ENCODE measurements at places on chromosomes 3 and 15. TPM values are rescaled to one million over a fixed set of nuclear protein-coding genes. Genes with fewer than 3 reads are reported as not detected.

GRCh38 chr3:130956281-130956680, 62.4 kb downstream of the ATP2C1 start:
- no peaks in the 10 kb centered on the region for H3K27me3 ChIP-seq
- no peak overlapping the region for H3K4me3 ChIP-seq
- no peaks in the 10 kb centered on the region for H3K4me1 ChIP-seq
- no peak for DNase-seq
- no peaks in the 10 kb centered on the region for H3K36me3 ChIP-seq
- no peak overlapping the region for H3K27ac ChIP-seq

DNA sequence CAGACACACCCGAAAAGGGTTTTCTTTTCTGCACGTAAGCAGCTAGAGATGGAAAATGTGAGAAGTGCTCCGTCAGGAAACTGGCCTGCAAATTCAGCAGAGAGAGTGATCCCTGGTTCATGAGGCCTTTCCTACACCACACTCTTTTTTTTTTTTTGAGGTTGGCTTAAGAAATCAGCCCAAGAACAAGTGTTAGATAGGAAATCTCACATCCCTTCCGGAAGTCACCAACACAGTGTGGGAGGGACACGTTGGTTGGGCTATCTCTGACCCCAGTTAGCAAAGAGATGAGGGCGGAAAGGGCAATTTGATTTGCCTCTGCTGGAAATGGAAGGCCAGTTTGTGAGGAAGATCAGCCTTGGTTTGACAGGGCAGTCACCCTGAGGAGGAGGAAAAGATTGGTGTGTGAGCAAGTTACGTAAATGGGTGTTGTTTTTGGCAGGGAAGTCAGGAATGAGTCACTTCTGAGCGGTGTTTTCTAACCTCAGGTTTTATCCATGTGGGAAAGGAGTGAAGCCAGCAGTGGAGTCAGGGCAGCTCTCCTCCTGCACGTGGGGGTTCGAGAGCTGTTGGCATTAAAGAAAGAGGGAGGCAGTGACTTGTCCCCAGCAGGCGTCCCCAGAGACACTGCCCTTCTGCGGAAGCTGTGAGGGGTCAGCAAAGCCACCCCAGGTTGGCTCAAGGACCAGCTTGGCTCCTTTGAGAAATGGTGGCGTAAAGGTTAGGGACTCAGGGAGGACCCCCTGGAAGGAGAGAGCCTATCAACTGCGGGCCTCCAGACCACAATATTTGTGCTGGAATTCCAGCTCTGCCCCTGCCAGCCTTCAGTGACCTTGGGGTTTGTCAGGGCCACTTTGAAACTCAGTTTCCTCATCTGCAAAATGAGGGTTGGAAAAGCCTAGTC, 237.6 kb upstream of the BHLHE40 start:
- H3K36me3 ChIP-seq = no peaks in the 10 kb centered on the region
- DNase-seq = peak; percentile 77
- H3K4me1 ChIP-seq = peaks cover 5% of the 10 kb centered on the region
- no peak overlapping the region for H3K4me3 ChIP-seq
- no peaks in the 10 kb centered on the region for H3K27me3 ChIP-seq

DNA sequence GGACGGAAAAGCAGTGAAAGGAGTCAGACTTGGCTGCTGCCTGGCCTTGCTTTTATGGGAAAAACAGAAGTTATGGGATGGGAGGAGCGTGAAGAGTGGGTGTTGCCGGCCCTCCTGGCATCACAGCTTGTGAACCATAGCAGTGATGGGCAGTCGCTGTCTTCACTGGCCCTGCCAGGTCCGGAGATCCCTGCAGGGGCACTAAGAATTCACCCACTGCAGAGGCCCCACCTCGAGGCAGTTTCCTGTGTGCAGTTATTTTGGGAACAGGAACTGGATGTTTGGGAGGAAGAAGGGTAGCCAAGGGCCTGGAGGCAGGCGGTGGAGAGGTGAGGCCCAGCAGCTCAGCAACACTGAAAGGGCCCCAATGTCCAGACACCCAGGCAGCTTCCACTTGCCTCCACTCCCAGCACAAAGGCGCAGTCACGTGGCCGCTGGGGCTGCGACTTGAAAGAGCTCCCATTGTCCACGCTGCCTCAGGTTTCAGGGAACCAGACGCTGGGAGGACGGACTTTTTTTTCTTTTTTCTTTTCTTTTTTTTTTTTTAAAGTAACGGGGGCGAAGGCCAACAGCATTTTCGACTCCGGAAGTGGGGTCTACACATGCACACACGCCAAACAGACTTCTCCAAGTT, 255.6 kb downstream of the ZNF621 start:
- no peaks in the 10 kb centered on the region for H3K4me1 ChIP-seq
- DNase-seq = peak; percentile 92
- H3K4me3 ChIP-seq = no peak overlapping the region
- no peaks in the 10 kb centered on the region for H3K27me3 ChIP-seq
- peak overlapping the region; percentile 31 for H3K27ac ChIP-seq
- no peaks in the 10 kb centered on the region for H3K36me3 ChIP-seq

CNTN6 gene
- total RNA-seq = 0.48 TPM

TP63 gene
- total RNA-seq = 0.72 TPM

FOXL2 gene
- not detected for total RNA-seq

FANCD2OS gene
- not detected for total RNA-seq

ZNF662 gene
- total RNA-seq = 18.1 TPM

- H3K4me3 ChIP-seq = peak overlapping the region; percentile 79
- no peaks in the 10 kb centered on the region for H3K36me3 ChIP-seq
- no peaks in the 10 kb centered on the region for H3K4me1 ChIP-seq
- peak overlapping the region; percentile 85 for H3K27ac ChIP-seq
- no peaks in the 10 kb centered on the region for H3K27me3 ChIP-seq
- peak; percentile 83 for DNase-seq
Measured at GRCh38 chr3:123700791-123701722, 116.2 kb upstream of the HACD2 start.

- no peaks in the 10 kb centered on the region for H3K27me3 ChIP-seq
- H3K27ac ChIP-seq = no peak overlapping the region
- no peak overlapping the region for H3K4me3 ChIP-seq
- DNase-seq = peak; percentile 64
- no peaks in the 10 kb centered on the region for H3K36me3 ChIP-seq
Measured at GRCh38 chr3:10516544-10517452, 11.4 kb upstream of the ATP2B2 start.

HDAC11 gene
- 19.9 TPM for total RNA-seq

DNA sequence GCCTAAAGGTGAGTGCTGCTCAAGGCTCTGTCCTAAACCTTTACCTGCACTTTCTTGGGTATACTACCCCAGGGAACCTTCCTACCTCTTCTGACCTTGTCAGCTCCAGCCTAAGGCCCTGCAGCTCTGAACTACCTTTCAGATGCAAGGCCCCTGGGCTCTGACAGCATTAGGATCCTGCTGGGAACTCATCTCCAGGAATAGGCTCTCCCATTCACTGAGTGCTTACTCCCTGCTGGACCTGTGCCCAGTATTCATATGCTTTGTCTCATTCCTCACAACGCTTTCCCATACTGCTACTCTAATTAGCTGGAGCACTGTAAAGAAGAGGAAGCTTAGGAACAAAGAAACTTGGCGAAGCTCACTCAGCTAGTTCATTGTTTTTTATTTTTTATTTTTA, 53.8 kb upstream of the RAB6B start:
- no peak overlapping the region for H3K27ac ChIP-seq
- no peaks in the 10 kb centered on the region for H3K27me3 ChIP-seq
- no peaks in the 10 kb centered on the region for H3K36me3 ChIP-seq
- H3K4me3 ChIP-seq = no peak overlapping the region
- no peak for DNase-seq
- peaks cover 1% of the 10 kb centered on the region for H3K4me1 ChIP-seq

GRCh38 chr15:77025083-77025901, 30.4 kb downstream of the PSTPIP1 start:
- no peaks in the 10 kb centered on the region for H3K27me3 ChIP-seq
- no peaks in the 10 kb centered on the region for H3K4me1 ChIP-seq
- no peaks in the 10 kb centered on the region for H3K36me3 ChIP-seq
- no peak overlapping the region for H3K27ac ChIP-seq

- no peaks in the 10 kb centered on the region for H3K27me3 ChIP-seq
Measured at GRCh38 chr15:28895566-28895965, 9.8 kb downstream of the APBA2 start.

RBPMS2 gene
- total RNA-seq = 6.9 TPM

- H3K4me3 ChIP-seq = no peak overlapping the region
- H3K27me3 ChIP-seq = no peaks in the 10 kb centered on the region
- no peak for DNase-seq
- H3K36me3 ChIP-seq = no peaks in the 10 kb centered on the region
- peaks cover 5% of the 10 kb centered on the region for H3K4me1 ChIP-seq
Measured at GRCh38 chr15:41778521-41778920, 4.2 kb downstream of the MAPKBP1 start.

- DNase-seq = no peak
- H3K4me1 ChIP-seq = no peaks in the 10 kb centered on the region
- H3K27me3 ChIP-seq = no peaks in the 10 kb centered on the region
- no peaks in the 10 kb centered on the region for H3K36me3 ChIP-seq
- H3K27ac ChIP-seq = no peak overlapping the region
- H3K4me3 ChIP-seq = no peak overlapping the region
Measured at GRCh38 chr3:136671921-136672320, 80.3 kb downstream of the STAG1 start.

LYZL4 gene
- not detected for total RNA-seq

- H3K4me1 ChIP-seq = no peaks in the 10 kb centered on the region
- DNase-seq = no peak
- no peak overlapping the region for H3K4me3 ChIP-seq
- no peak overlapping the region for H3K27ac ChIP-seq
Measured at GRCh38 chr15:32682569-32682968, 35.2 kb upstream of the GREM1 start.

GRCh38 chr3:64814351-64814750, 126.6 kb upstream of the ADAMTS9 start:
- no peak overlapping the region for H3K27ac ChIP-seq
- H3K4me1 ChIP-seq = no peaks in the 10 kb centered on the region
- DNase-seq = no peak
- H3K27me3 ChIP-seq = no peaks in the 10 kb centered on the region

PATL2 gene
- 1.3 TPM for total RNA-seq

- H3K36me3 ChIP-seq = no peaks in the 10 kb centered on the region
- H3K4me3 ChIP-seq = no peak overlapping the region
- H3K27me3 ChIP-seq = no peaks in the 10 kb centered on the region
Measured at GRCh38 chr15:67805666-67806516, 19.4 kb upstream of the SKOR1 start.

PPARG gene
- 21.0 TPM for total RNA-seq

DNA sequence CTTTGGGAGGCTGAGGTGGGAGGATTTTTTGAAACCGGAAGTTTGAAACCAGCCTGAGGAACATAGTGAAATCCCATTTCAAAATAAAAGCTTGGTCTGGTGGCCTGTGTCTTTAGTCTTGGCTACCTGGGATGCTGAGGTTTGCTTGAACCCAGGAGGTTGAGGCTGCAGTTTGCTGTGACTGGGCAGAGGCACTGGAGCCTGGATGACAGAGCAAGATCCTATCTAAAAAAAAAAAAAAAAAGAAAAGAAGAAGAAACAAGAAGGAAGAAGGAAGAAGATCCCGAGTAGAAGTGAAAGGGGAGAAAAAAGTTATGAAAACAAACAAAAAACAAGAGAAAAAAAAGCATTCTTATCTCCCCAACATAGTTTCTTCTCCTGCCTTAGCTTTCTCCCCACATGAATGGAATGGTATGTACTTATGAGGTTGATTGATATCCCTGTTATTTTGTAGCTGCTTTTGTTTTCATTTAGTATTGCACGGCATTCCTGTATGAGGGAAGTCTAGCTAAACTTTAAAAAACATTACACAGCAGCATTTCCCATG, 42.4 kb downstream of the TMEM40 start:
- no peaks in the 10 kb centered on the region for H3K4me1 ChIP-seq
- H3K4me3 ChIP-seq = no peak overlapping the region
- no peaks in the 10 kb centered on the region for H3K36me3 ChIP-seq
- H3K27me3 ChIP-seq = no peaks in the 10 kb centered on the region
- no peak for DNase-seq
- no peak overlapping the region for H3K27ac ChIP-seq
